ENCODE measurements at places on chromosomes 7 and 10.

DNA sequence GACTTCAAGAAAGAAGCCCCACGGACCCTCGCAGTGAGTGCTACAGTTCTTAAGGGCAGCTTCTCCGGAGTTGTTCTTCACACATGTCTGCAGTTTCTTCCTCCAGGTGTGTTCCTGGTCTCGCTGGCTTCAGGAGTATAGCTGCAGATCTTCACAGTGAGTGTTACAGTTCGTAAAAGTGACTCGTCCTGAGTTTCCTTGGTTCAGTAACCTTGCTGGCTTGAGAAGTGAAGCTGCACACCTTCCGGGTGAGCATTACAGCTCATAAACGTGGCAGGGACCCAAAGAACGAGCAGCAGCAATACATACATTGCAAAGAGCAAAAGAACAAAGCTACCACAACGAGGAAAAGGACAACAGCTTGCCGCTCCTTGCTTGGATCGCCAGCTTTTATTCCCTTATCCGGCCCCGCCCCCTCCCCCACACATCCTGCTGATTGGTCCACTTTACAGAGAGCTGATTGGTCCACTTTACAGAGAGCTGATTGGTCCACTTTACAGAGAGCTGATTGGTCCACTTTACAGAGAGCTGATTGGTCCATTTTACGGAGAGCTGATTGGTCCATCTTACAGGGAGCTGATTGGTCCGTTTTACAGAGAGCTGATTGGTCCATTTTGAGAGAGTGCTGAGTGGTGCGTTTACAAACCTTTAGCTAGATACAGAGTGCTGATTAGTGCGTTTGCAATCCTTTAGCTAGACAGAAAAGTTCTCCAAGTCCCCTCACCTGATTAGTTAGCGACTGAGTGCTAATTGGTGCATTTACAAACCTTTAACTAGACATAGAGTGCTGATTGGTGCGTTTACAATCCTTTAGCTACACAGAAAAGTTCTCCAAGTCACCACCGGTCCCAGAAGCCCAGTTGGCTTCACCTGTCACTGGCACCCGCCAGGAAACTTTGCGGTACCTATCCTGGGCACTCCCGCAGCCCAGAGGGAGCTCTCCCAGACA is 165.3 kb downstream of the AGMO start:
- DNase-seq = no peak

GRCh38 chr7:157660971-157661610 is 324.3 kb downstream of the DNAJB6 start:
- DNase-seq = no peak

- no peak for DNase-seq
These were observed 89.4 kb downstream of the TBXAS1 start for GRCh38 chr7:139918480-139918879.

DNA sequence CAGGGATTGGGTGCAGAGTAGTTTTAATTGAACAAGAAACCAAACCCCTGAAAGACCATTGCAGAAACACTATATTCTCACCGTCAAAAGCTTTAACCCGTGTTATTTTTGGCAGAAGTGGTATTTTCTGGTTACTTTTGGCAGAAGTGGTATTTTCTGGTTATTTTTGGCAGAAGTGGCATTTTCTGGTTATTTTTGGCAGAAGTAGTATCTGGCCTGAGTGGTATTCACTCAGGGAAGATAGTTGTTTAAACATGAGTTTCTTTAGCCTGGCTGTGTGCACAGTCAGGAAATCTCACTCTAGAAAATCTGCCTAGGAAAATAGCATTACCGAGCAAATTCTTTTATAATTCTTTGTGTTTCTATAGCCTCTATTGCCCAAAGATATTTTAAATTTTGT is 322.7 kb downstream of the GFRA1 start:
- DNase-seq = no peak

DNA sequence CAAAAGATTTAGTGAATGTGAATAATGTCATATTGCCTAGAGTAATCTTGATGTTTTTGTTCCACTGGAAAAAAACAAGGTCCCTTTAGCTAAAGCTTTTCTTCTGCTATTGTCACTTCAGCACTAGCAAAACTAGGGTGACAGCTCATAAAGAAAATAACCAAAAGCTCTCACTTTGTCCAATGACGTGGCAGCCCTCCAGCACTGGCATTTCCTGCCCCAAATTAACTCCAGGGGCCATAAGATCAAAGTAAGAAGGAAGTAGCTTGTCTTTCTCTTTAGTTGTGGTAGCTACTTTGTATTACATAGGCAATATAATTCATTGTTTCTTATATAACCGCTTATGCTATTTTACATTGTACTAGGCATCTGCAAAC is 47.3 kb downstream of the LRRN3 start:
- DNase-seq = peak; percentile 51

DNA sequence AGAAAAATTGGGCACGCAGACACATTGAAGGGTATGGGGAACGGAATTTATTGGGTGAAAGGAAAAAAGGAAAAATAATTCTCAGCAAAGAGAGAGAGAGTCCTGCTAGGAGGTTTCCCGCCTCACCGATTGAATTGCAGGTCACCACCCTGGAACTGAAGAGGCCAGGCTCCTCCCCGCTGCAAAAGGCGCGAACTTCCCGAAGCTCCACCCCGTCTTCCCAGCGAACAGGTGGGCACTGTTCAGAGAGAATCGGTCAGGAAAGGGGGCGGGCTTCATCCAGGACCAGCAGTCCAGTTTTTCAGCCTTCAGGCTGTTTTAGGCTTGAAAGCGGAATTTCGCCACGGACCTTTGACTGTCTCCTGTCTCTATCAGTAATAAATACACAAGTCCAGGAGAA is 27.3 kb upstream of the CADPS2 start:
- DNase-seq = no peak

- DNase-seq = no peak
These were observed 42.2 kb downstream of the ZWINT start for GRCh38 chr10:56318816-56319215.

GRCh38 chr10:121260377-121260776 is 337.9 kb downstream of the FGFR2 start:
- DNase-seq = no peak

DNA sequence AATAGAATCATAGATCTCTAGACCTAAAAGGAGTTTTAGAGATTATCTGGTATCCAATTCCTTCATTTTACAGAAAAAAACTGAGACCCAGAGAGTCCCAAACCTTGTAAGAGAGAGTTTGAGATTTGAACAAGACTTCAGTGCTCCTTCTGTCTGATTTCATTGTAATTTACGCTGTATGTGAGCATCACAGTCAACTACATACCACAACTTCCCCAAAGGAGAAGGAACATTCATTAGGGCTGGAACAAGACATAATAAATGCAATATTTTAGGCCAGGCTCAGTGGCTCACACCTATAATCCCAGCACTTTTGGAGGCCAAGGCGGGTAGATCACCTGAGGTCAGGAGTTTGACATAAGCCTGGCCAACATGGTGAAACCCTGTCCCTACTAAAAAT is 17.3 kb upstream of the PRKAR2B start:
- no peak for DNase-seq

DNA sequence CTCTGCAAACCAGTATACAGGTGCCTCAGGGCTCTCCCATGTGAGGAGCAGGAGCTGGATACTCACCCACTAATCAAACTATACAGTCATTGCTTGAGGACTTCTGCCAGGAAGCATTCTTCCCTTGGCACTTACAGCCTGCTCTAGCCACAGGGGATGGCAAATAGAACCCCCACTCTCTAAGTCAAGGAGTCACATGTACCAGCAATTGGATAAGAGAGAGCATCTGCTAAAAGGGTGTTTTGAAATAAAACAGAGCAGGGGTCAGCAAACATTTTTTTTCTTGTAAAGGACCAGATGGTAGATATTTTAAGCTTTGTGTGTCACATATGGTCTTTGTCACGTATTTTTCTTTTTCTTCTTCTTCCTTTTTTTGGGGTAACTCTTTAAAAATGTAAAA is 865.2 kb upstream of the GHITM start:
- DNase-seq = no peak

DNA sequence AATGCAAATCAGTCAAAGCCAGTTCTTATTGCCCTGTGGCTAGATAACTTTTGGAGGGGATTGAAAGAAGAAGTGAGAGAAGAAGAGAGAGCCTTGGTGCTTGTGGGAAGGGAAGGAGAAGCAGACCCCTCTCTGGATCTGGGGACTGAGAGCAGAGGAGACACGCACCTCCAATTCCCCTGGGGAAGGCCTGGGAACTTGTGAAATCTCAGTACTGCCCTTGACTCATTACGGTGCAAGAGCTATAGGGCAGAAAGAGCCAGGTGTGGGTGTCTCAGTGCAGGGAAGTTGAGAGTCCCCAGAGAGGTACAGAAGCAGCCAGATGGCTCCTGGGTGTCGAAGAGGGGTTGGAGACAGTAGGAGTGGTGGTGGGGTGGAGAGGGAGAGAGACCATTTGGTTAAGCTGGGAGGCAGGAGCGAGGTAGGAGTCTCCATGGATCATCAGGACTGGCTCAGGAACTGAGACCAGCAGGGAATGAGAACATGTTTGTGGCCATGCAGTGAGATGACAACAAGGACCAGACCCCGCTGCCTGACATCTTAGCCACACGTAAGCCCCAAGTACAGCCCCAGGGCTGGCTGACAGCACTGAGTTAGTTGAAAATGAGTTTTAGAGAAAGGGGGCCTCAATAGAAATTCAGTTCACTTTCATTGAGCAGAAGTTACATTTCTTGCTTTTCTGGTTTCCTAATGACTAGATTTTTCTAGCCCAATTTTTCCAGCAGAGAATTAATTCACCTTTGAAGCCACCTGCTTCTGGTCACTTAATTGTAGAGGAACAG is 238.2 kb downstream of the BUB3 start:
- DNase-seq = no peak

DNA sequence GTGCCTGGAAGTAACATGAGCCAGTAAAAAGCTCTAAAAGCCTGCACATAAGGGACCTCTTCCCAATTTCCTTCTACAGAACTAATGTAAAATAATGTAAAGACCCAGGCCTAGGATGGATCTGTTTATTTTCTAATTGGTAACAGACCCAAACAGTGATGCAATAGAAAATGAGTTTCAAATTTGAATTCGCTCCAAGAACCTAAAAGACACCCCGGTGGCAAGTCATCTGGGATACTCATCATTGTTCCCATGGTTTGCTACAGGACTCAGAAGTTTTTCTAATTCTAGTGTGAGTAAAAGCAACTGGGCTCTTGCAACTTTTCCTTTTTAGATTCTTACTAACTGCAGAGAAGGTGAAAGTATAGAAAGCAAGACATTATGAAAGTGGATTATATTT is 271.3 kb upstream of the CACNA2D1 start:
- DNase-seq = no peak

DNA sequence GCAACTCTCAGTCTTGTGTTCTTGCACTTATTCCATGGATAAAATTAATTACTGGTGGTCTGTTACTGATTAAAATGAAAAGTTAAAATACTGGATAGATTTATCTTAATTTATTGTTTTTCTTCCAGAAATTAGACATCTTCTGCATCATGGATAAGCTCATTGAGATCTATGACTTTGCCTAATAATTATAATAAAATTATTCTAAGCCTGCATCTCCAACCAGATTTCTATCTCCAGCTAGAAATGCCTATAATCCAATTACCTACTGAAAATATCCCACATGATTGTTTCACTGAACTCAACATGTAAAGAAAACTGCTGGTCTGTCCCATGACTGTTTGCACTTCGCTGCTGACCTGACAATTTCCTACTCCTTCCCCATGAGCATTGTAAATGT is 88.3 kb upstream of the ACBD5 start:
- no peak for DNase-seq

DNA sequence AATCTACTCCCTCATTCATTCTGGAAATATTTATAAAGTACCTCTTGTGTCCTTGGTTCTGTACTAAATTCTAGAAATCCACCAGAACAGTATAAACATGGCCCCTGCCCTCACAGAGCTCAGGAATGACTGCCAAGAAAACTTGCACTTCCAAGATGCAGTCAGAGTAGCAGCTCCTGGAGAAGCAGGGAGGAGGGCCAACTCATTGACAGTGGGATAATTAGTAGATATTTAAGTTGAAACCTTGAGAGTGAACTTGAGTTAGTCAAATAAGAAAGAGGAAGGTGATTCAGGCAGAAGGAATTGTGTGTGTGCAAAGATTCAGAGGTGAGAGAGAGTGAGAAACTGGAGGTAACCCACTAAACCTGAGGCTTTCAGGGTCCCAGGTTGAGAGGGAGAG is 182.2 kb upstream of the INHBA start:
- DNase-seq = no peak

GRCh38 chr7:13948019-13948801 is 41.3 kb downstream of the ETV1 start:
- DNase-seq = no peak

DNA sequence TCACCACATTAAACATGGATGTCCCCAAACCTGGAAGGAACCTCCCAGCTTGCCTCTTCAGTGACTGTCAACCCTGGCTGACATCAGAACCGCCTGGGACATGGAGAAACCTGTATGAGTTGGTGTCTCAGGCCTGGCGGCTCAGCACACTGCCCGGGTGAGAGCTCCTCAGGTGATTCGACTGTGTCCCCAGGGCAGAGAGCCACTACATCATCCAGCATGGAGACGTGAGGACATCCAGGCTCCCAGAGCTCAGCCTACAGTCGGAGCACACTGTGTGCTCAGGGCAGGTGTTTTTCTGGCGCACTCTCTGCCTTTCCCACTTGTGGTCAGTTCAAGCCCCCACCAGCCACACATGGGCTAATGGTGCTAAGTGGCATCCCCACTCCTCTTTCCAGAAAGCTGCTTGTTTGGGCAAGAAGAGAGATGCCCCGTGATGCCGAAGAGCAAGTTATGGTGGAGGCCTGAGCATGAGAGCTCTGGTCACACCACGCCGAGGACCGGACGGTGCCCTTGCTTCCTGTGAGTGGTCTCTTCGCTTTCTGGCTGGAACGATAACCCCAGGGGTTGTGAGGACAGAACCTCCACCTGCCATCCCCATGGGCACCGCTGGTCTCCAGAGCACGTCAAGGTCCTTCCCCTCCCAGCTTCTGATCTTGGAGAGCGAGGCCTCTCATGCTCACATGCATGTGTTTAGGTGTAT is 38.5 kb downstream of the AMZ1 start:
- DNase-seq = no peak

GRCh38 chr10:94777886-94778458 is 15.5 kb downstream of the CYP2C19 start:
- DNase-seq = no peak

- no peak for DNase-seq
These were observed 169.0 kb downstream of the CPEB3 start for GRCh38 chr10:92121686-92122492.

GRCh38 chr10:69160809-69161241 is 19.2 kb upstream of the SUPV3L1 start:
- no peak for DNase-seq

DNA sequence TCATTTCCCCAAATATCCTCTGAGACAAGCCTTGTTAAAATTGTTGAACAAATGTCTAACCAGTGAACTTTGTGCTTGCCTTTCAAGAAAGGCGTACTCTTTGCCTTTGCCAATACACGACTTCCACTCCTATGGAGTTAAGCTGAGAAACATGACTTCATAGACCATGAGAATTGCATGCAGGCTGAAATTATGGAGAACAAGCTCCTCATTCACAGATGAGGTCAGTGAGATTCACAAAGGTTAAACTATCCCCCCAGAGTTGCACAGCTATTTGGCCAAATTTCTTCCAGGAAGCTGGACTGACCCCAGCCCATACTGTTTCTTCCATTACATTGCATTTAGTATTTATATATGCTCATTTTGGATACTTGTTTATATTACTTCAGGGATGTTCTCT is 221.4 kb upstream of the SEMA3C start:
- DNase-seq = no peak
